ENCODE measurements at places on chromosomes 11 and 22.

- no peak for DNase-seq
Observed at GRCh38 chr22:38694940-38695339, 5.8 kb downstream of the JOSD1 start.

- DNase-seq: no peak
Observed at GRCh38 chr11:47534704-47535251, 18.2 kb downstream of the CELF1 start.

DNA sequence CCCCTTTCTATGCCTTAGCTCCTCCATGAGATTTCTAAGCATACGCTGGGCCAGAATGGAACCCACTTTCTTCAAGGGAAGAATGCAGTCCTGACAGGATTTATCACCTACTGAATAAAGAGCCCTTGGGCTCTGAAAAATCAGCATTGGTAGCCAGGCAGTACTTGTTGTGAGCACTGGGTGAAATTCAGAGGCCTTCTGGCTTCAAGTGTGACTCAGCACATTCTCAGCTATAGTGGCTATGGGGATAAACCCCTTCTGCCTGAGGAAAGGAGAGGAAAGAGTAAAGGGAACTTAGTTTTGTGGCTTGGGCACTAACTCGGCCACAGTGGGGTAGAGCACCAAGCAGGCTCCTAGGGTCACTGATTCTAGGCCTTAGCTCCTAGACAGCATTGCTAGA is 574.8 kb downstream of the JRKL start:
- no peak for DNase-seq

DNA sequence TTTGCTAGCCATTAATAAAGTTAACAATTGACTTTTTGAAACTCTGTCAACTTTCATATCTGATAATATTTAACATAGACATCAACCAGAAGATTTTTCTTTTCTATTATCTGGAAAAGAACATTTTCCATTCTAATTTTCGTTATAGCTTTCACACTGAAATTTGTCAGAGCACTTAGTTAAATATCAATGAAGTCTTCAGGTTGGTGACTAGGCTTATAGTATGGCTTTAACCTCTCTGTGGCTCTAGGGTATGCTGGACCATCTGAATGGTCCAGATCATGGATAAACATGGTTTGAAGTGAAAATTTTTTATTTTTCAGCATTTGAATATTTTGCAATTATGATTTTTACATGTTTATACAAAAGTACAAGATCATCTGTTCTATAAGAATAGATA is 548.1 kb downstream of the CNTN5 start:
- DNase-seq: no peak

GRCh38 chr11:100681064-100681502 is 6.0 kb upstream of the ARHGAP42 start:
- no peak for DNase-seq

DNA sequence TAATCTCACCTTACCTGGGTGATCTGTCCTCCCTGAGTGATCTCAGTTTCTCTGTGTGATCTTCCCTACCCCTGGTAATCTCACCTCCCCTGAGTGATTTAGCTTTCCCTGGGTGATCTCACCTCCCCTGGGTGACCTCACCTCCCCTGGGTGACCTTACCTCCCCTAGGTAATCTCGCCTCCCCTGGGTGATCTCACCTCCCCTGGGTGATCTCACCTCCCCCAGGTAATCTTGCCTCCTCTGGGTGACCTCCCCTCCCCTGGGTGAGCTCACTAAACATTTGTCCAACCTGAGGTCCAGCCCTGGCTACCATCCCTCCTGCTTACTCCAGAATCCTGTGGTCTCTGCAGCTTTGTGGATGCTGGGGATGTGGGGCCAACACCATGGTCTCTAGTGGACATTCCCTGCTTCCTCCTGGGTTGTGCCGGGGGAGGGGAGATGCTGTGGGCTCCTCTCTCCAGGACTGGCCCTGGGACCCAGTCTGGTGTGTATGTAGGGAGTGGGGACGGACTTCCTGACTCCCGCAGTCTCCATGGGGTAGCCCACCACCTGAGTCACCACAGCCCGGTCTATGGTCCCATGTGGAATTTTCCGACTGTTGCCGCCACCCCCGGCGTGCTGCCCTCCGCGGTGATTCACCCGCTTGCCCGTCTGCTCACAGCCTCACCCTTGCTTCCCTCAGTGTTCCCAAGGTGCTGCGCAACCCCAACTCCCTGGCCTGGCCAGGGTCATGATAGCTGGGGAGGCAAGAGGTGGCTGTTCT is 9.9 kb downstream of the LSP1 start:
- no peak for DNase-seq

DNA sequence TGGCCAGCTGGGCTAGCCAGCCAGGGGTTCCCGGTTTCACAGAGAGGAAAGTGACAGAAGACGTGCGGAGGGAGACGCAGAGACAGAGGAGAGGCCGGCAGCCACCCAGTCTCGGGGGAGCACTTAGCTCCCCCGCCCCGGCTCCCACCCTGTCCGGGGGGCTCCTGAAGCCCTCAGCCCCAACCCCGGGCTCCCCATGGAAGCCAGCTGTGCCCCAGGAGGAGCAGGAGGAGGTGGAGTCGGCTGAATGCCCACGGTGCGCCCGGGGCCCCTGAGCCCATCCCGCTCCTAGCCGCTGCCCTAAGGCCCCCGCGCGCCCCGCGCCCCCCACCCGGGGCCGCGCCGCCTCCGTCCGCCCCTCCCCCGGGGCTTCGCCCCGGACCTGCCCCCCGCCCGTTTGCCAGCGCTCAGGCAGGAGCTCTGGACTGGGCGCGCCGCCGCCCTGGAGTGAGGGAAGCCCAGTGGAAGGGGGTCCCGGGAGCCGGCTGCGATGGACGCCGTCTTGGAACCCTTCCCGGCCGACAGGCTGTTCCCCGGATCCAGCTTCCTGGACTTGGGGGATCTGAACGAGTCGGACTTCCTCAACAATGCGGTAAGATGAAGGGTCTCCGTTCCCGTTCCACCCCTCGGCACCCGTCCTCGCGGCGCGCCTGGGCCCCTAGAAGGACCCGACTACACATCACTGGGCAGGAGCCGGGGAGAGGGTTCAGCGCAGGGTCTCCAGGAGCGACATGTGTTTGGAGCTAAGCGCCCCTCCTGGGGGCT is at the start of gene CREB3L1:
Gene CREB3L1, plus strand, starts transcription at position 41 of the 765 bp plus-strand sequence. Its CDS starts 450 bp downstream, at position 491.
- DNase-seq: peak; percentile 62

DNA sequence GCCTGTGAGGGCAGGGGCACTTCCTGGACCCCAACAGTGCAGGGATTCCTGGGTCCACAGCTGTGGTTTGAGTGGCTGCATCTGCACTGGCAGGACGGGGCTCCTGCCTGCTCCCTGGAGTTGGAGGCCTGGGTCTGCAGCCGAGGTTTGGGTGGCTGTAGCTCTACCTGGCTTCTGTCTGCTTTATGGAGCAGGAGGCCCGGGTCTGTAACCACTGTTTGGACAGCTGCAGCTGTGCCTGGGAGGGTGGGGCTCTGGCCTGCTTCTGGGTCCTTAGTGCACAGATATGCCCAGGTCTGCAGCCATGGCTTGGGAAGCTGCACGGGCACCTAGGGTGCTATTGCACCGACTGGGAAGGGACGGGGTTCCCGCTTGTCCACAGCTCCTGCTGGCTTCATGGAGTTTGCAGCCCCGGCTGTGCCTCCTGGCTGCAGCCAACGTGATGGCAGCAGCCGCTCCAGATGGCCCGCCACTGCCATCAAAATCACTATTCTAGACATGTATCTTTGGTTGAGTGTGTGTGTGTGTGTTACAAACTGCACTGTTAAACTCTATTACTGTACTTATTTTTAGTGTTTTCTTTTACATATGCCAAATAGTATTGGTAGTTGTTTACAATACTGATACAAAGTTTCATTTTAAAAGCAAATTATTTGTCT is 412.3 kb upstream of the KIRREL3 start:
- DNase-seq: no peak

DNA sequence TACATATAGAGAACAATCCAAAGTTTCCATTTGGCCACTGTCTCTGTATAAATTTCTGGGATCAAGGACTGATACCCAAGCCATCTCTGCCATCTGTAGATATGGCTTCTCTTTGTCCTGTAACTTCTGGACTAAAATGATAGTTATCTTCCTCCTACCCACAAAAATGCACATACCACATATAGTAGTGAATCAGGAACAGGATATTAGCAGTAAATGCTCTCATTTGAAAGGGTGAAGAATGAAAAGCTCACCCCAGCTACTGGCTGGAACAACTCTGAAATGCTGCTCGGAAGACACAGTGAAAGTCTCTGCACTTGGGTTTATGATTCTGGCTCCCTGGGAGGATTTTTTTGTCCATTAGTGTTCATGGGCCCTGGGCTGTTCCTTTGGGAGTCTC is 856.4 kb upstream of the LRRC4C start:
- DNase-seq: no peak

DNA sequence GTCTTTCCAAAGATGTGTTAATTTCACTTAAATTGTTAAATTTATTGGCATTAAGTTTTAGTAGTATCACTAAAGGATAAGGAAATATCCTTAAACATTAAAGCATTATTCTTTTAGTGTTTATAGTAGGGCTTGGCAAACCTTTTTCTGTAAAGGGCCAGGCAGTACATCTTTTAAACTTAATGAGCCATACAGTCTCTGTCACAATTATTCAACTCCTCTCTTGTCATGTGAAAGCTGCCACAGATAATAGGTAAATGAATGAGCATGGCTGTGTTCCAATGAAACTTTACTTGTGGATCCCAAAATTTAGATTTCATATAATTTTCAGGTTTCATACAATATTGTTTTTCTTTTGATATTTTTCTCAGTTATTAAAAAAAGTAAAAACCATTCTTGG is 268.2 kb upstream of the C11orf87 start:
- no peak for DNase-seq

DNA sequence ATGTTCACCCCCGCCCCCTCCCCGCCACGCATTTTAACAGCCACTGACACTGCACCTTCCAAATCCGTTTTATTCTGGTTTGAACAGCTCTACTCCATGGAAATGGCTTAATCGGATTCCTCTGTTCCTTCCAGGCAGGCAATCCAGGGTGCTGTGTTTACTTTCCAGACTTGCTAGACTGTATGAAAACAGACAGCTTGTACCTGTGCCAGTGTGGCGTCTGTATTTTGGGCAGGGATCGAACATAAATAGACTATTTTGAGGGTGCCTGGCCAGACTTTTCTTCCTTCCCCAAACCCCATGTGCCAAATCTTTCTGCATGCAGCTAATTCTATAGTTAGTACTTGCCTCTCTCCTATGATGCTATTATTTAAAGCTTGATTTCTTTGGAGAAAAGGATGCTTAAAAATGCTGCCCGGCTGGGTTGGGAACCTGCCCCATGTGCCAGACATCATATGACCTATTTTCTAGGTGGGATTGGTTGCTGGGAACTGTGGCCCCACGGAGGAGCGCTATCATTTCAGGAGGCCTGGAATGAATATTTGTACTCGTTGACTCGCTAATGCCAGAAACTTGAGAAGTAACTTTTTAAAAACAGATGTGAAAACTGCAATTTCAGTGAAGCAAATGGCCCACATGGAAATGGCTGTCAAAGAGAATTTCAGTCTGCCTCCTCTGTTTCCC is 814.8 kb downstream of the BRD1 start:
- DNase-seq: no peak

DNA sequence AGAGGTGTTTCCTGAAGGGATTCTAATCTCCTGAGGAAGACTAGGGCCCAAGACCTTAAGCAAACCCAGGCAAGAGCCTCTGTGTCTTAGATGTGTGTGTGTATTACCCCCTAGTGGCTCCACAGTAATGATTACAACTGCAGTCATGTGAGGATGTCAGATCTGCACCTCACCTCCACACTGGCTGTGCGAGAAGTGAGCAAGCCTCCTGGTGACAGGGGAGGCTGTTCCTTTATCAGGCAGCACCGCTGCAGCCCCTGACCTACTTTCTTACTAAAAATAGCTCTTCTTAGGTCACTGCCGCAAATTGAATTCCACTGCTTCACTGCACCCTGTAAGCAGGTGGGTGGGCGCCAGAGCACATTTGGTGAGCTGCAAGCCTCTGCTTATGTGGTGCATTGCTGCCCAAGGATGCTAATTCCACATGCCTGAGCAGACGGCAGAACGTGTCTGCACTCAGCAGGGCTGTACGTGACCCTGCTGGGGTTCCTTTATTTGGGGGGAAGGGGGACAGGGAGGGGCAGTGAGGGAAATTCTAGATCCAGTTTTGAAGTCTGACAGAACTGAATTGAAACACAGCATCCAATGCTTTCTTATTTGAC is 112.4 kb downstream of the KCNC1 start:
- no peak for DNase-seq

- no peak for DNase-seq
Observed at GRCh38 chr11:72600557-72600956, 73.7 kb downstream of the PDE2A start.

GRCh38 chr22:18022876-18023275 is 1.5 kb downstream of the MICAL3 start:
- no peak for DNase-seq

DNA sequence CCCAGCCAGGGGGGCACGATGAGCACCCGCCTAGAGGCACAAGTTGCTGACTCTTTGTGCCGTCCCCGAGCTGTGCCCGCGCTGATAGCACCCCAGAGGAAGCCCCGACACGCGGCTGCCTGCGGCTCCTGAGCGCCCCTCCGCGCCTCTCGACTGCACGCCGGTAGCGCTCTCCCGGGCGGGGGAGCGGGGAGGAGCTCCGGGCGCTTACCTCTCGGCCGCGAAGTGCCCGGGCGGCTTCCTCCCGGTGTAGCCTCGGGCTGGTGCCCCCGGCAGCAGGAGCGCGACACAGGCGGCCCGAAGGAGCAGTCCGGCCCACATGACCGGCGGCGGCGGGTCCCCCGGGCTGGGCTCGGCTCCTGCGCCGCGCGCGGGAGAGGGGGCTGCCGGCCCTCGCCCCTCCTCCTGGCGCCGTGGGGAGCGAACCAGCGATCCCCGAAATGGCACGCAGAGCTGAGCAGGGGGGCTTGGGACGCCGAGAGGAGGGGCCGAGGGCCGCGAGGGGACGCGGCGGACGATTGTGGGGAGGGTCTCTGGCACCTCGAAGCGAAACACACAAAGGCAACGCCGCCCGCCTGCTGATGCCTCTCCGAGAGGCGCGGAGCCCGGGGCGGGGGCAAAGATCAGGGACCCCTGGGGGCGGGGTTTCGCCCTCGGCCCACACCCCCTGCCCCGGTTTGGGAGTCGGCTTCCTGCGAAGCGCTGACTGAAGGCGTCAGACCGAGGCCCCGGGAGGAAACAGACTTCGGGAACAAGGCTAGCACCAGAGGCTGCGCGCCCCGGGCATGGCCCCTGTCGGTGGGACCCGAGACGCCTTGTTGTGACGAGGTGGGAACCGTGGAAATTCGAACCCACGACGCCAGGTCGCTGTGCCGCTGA is at the start of gene VWCE:
Gene VWCE, minus strand, starts transcription at position 600 of the 879 bp plus-strand sequence. Its CDS starts 279 bp downstream, at position 321.
- peak; percentile 74 for DNase-seq

DNA sequence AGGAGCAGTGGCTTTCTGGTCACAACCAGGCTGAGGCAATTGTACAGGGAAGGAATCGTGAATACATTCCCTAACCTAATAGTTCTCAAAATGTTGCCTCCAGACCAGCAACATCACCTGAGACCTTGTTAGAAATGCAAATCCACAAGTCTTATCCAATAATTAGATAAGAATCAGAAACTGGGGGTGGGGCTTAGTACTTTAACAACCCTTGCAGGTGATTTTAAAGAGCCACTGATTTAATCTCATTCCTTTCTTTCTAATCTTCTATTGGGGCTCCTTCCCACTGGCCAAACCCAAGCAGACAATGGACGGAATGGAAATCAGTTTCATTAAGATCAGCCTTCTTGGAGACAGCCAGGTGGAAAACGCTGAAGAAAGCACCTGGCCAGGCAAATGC is 142.4 kb upstream of the DDI1 start:
- no peak for DNase-seq

Data from neural crest cell (in vitro differentiated cells).